ENCODE measurements at places on chromosomes 13 and 19.

DNA sequence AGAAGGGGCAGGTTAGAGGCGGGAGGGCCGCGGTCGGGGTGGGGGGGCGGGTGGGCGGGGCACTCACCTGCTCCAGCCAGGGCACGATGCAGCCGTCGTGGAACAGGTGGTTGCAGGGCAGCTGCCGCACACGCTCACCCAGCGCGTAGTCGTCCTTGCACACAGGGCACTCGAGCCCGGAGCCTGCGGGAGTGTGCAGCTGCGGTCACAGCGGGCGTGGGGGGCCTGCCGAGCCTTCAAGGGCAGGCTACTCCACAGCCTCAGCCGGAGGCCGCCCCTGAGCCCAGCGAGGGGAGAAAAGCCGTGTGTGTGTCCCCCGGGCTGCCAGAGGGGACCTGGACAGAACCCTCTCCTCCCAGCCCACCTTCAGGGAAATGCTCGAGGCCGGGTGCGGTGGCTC lies 8.6 kb downstream of the FGF22 start:
- no peak for DNase-seq

GRCh38 chr13:27398360-27398759 lies 26.1 kb upstream of the GTF3A start:
- DNase-seq, result no peak

GRCh38 chr13:23350009-23350408 lies 83.5 kb downstream of the SACS start:
- DNase-seq, result no peak

- DNase-seq, result no peak
Observed at GRCh38 chr13:62357887-62358645, 942.4 kb upstream of the PCDH20 start.

DNA sequence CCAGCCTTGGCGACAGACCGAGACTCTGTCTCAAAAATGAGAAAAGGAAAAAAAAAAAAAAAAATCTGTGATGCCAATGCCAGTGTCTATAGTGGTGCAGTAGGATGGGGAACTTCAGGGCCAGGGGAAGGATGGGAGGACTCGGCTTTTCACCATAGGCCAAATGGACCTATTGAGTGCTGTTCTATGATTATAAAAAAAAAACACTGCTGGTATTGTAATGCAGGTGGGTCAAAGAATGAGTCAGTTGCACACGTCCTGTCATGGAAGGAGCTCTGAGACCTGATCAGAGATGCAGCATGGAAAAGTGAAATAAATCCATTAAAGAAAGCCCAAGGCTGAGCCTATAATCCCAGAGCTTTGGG lies 7.0 kb downstream of the DNAJB1 start:
- DNase-seq, result no peak

DNA sequence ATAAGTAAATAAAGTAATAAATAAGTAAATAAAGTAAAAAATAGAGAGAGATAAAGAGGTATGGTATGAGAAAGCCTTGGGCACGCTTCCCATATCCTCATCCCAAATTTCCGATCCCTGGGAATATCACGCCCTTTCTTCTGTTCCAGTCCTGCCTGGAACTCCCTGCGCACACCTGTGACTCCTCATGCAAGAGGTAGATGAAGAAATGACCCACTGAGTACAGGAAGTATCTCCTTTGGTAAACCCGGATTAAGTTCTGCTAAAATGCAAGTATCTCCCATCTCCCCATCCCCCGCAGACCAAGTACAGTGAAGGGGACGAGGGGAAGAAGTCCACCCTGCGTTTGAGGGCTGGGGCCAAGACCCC lies 399 bp upstream of the ZNF136 start:
- DNase-seq, result no peak

DNA sequence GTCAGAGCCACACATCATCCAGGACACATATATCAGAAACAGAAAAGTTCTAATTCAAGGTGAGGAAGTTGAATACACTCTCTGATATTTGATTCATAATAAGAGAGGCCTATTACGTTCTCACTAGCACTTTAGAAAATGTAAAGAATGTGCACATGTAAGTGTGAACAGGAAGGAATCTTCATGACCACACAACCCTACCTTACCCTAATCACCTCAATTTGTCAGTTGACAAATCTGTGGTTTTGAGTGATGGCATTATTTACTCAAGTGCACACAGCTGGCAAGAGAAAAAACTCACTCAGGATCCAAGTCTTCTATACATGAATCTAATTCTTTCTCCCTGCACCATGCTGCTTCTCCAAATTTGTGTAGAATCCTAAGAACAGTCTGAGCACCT lies 445.8 kb downstream of the SUCLA2 start:
- no peak for DNase-seq

DNA sequence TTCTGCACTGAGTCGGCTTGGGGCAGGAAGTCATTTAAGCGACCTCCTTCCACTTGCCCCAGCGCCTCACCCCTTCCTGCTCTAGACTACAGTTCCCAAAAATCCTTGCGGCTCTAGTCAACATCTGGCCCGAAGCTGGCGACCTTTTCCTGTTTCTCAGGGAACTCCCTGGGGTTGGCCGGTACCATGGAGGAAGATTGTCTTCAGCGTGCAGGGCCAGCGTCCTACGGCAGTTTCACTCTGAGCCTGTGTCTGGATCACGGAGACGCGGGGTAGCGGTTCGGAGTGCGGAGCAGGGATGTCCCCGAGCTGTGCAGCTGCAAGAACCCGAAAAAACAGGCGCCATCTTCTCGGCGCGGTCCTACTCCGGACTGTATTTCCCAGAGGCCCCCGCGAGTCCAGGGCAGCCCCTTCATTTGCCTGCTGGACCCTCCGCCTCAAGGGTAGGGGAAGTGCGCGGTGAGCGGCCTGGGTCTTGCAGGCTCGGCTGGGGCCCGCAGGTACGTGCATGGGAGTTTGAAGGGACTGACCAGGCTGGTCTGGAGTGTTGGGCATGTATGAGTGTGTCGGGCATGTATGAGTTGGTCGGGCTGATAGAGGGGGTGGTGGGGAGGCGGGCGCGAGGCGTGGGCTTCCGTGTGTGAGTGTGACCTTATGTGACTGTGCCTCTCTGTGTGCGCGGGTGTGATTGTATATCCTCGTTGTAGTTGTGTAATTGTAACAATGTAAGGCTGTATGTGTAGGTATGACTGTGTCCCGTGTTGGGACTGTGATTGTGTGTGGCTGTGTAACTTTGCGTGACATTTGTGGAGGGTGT lies at the start of gene ZNF383:
Gene ZNF383, plus strand, starts transcription at position 440 of the 817 bp plus-strand sequence. CDS start 12,240 bp downstream, outside the sequence.
- DNase-seq, result peak; percentile 65
